ENCODE measurements at places on chromosomes 3 and 15.

DNA sequence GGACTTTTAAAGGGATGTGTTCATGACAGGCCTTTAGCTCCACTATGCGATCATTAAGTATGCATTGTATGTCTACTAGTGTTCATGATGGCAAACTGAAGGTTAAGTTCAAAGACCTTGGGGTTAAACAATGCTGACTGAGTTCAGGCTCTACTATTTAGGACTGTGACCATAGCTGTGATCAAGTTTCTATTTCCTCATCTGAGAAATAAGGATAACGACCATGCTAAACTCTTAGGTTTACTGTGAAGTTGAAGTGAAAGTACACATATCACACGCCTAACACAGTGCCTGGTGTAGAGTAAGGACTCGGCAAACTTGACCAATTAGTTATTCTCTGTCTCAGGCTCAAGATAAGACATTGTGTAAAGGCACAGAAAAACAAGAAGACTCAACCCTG lies 243.2 kb downstream of the MBNL1 start:
- no peak for DNase-seq

- no peak for DNase-seq
Observed at GRCh38 chr3:122678506-122678905, 2.1 kb upstream of the PARP14 start.

GRCh38 chr3:114745322-114746240 lies 401.5 kb downstream of the ZBTB20 start:
- no peak for DNase-seq

DNA sequence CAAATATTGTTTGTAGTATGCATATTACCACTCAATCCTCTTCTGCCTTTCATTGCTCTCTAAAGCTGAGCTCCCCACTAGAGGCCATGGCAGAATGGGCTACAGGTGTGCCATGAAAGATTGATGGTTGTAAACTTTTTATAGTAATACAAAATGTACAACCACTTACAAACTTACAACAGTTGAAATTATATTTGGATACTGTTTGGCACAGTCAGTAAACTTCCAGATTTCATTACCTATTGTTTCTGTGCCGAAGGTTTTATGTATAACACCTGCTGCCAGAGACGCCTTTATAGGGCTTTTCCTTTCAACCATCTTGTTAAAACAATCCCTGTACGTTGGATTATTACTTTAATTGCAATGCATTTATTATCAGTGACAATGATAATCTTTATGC lies 7.0 kb downstream of the ROPN1 start:
- no peak for DNase-seq

DNA sequence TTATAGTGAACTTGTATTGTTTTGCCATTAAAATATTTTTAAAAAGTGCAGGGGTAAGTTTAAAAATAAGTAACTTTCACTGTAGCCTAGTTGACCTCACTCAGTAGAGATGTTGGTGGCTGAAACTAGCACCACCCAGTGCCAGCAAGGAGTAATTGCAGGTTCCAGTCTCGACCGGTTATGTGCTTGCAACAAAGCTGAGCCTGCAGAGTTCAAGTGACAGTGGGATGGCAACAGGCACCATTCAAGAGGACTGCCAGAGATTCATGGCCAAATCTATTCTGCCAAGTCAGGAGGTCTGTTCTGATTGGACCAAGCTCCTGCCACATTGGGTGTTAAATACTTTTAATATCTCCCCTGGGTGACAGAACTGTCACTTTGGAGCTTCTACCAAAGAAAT lies 2.7 kb downstream of the ADAMTS7 start:
- DNase-seq, result peak; percentile 25
